ENCODE measurements at places on chromosomes 6 and 20. TPM values are rescaled to one million over a fixed set of nuclear protein-coding genes. Genes with fewer than 3 reads are reported as not detected.

UFL1 gene
- total RNA-seq = 28.6 TPM

PFDN4 gene
- 31.1 TPM for total RNA-seq

RAB22A gene
- total RNA-seq = 8.3 TPM

MMUT gene
- total RNA-seq = 11.1 TPM

- no peak for DNase-seq
These were observed 12.1 kb downstream of the PTCHD4 start for GRCh38 chr6:48098923-48099322.

GRCh38 chr6:158131926-158132325 is 36.1 kb downstream of the SERAC1 start:
- peak; percentile 16 for DNase-seq

DNA sequence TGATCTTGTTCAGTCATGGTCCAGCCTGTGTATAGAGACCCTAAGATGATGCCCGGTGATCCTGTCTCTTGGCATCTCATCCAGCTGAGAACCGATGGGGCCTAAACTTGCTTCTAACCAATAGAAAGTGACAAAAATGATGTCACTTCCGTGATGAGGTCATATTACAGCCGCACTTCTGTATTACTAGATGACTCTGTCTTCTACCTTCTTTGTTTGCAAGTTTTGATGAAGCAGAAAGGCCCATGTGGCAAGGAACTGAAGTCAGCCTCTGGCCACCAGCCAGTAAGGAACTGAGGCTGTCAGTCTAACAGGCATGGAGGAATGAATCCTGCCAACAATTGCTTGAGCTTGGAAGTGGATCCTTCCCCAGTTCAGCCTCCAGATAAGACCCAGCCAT is 32.8 kb upstream of the HLA-C start:
- no peak for DNase-seq

DNA sequence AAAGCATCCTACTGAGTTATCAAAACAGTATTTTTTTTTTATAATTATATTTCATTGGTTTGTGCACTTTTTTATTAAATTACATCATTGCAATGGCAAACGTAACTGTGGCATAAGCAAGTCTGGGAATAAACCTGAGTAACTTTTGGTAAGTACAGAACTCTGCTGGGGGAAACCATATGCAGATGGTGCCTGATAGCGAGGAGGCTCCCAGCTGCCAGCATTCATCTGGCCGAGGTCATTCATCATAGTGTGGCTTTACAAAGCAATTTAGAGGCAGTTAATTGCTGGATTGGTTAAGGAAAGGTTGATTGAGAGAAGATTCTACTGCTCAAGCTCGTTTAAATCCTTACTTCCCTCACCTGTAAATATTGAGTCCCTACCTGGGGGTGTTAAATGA is 52.6 kb downstream of the HECA start:
- DNase-seq = no peak

DNA sequence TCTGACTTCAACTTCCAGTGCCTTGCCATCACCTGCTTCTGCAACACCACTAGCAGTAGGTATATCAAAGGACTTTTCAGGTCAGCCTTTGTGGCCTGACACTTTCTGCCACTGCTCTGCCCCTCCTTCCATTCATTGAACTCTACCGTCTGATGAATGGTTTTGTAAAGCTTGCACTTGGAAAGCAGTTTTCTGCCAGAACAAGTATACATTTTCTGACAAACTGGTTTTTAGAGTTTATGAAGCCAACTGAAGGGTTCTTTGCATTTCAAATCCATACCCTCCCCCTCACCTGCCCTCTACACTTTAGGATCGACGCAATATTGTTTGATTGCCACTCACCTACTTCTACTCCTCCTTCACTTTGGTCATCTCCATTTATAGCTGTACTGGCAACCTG is 603.1 kb downstream of the HACE1 start:
- no peak for DNase-seq

DNA sequence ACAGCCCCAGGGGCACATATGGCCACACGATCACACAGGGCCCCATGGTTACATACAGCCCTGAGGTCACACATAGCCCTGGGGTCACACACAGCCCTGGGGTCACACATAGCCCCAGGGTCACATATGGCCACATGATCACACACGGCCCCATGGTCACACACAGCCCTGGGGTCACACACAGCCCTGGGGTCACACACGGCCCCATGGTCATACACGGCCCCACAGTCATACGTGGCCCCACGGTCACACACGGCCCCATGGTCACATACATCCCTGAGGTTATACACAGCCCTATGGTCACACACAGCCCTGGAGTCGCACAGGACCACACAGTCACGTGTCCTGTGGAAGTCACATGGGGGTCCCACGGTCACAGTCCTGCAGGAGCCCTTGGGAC is 120.1 kb downstream of the AGPAT4 start:
- no peak for DNase-seq

DNA sequence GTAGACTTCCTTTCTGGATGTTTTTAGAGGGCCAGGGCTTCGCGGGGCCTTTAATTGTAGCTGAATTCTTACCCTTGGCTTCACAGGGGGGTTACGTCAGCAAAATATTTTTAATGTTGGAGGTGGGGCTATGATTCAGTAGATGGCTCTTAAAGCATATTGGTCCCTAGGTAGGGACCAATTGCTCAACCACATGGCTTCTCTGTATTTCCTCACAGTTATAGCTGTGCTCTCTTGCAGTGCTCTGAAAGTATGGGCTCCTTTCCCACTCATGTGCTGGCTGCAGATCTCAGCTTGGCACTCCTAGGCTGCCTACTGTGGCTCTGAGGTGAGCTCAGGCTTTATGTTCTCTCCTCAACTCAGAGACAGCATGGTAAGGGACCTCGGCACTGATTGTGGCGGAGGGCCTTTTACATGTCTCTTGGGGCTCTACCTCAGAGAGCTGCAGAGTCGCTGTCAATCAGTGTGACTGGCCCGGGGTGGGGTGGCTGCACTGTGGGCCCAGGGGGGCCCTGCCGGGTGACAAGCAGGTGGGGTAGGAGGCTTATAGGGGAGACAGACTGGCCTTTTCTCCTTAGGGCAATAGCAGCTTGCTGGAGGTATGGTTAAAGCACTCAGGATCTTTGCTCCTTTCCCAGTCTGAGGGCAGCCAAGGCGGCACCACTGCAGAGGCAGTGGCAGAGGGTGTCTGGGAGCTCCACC is 318.0 kb downstream of the DOK5 start:
- no peak for DNase-seq

DNA sequence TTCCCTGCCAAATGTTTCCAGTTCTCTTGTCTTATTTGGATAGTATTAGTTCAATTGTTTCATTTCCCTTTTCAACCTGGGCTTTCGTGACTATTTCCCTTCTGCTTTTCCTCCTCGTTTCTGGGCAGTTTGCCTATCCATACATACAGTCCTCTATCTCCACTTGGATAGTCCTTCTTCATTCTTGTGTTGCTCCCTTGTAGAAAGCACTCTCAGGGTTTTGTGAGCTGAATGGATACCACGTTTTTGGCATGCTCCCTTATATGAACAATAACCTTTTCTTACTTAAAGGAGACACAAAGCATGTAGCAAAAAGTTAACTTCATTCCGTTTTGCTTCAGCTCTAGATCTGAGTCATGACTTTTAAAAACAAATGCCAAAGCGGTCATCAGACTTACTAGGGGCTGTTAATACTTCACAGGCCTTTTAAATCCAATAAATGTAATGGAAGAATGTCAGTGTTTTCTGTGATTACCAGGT is 16.6 kb downstream of the CRYBG1 start:
- no peak for DNase-seq

DNA sequence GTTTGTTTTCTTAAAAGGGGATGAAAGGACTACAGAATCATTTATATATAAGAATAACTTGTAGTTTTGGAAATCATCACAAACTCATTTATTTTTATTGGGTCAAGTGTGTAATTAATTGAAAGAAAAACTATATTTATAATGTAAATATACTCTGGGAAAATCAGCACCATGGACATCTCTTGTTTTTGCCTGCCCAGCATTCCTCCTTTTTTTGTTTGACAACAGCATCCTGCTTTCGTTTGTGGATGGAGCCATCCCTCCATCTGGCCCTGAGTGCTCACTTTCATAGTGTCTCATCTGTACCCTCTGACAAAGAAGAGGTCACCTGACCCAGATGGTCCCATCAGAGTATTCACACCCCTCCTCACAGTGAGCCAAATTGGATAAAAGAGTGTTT is 308.2 kb upstream of the HTR1E start:
- no peak for DNase-seq

GRCh38 chr20:62043131-62043914 is 22.4 kb downstream of the TAF4 start:
- DNase-seq = no peak

DNA sequence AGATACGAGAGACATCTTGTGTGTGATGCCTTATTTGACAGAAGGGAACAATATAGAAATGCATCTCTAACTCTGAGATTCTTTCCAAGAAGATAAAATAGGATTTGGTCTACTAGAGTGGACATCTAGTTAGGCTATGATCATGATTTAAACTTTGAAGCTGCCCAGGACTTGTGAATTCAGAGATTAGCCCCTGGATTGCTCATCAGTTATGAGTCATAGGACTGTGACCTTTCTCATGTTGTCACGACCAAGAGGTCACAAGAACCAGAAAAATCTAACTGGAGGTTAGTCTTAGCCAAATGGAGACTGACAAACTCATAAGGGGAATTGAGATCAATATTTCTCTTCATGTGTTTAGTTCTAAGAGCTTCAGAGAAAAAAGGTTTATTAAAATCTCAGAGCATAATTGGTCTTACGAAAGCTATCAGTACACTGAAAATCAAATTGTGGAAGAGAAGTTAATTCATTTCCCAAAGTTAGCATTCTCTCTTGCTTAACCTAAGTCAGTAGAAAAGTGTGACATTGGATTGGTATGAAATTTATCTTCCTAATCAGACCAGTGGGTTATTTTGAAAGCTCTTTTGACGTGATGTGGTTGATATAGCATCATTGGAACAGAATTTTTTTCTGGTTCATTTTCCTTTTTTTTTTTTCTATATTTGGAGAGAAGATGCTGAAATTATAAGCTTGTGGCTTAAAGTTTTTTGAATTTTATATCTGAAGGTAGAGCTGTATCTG is 245.7 kb downstream of the RNF144B start:
- no peak for DNase-seq

- no peak for DNase-seq
These were observed 28.3 kb upstream of the PDYN start for GRCh38 chr20:2022163-2022562.

- DNase-seq = no peak
These were observed 133.8 kb downstream of the LRRC1 start for GRCh38 chr6:53928641-53929040.

- DNase-seq = no peak
These were observed 169.9 kb downstream of the BCAS1 start for GRCh38 chr20:53900380-53900999.

DNA sequence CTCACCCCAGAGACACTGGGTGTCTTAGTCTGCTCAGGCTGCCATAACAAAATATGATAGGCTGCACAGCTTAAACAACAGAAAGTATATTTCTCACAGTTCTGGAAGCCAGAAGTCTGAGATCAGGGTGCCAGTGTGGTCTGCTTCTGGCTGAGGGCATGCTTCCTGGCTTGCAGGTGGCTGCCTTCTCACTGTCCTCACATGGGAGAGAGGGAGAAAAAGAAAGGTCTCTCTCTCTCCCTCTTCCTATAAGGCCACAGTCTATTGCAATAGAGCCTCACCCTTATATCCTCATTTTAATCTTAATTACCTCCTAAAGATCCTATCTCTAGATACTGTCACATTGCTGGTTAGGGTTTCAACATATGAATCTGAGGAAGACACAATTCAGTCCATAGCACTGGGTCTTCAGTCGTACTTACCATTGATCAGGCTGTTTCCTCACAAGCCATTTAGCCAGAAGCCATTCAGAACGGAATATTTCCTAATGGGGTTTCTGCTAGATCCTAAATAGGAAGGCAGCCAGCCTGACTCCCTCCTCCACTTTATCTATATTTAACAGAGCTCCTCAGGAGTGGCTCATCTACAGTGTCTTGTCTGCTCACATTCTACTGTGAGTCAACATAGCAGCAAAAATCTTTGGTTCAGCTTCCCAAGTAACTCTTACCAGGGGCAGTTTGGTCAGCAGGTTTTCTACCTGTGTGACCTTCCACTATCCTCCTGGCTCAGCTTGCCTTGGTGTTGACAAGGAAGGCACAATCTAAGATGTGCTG is 42.2 kb downstream of the CD164 start:
- no peak for DNase-seq

DNA sequence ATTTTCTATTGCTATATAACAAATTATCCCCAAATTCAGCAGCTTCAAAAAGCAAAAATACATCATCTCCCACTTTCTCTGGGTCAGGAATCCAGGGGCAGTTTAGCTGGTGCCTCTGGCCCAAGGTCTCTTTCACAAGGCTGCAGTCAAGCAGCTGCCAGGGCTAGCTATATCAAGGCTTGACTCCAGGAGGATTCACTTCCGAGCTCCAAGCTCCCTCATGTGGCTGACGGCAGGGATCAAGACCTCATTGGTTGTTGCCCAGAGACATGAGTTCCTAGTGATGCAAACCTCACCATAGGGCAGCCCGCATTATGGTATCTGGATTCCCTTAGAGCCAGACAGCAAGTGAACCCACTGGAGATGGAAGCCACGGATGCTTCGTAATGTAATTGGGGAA is 1.3 kb upstream of the VNN1 start:
- no peak for DNase-seq

GRCh38 chr6:223136-223535 is 69.2 kb upstream of the DUSP22 start:
- peak; percentile 34 for DNase-seq

DNA sequence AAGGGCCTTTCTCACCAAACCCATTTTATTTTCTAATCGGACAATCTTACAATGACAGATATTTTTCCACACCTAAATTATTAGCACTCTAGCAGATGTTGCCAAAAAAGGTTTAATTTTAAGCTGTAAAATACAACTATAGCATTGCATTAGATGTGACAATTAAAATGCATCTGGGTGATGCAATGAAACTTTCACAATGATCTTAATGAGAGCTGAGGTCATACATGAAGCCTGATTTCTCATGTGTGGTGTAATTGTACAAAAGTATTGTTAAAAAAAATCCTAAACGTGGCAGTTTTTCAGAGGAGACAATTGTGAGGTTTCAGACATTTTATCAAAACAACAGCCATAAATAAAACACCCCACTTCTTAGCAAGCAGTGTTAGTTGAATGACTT is 606.0 kb downstream of the HDGFL1 start:
- no peak for DNase-seq

- DNase-seq = no peak
These were observed 13.4 kb downstream of the GNL1 start for GRCh38 chr6:30542915-30543314.

DNA sequence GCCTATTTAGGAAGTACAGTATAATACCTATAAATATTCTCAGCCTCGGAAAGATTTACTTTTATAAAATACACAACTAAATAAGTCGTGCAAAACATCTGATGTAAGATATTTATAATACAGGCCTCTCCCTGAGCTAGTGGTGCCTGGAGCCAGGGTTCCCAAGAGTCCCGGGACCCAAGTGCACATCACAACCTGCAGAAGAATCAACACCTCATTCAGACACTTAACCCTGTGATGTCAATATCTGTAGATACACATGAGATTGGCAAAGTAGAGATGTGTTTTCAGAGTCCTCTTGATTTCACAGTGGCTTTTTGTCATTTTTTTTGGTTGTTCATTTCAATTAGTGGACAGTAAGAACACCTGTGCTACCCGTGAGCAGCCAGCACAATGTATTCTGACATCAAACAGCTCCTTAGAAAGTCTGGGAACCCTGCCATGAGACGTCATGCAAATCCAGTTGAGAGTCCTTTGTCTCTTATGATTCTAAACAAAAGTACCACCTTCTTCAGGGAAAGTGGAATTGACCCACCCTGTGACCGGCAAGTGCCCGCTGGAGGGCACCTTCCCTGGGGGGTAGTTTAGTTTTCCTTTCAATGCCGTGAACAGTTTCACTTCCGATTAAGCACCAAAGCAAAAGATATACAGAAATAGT is 101.6 kb downstream of the DACT2 start:
- no peak for DNase-seq

GRCh38 chr6:135291288-135292076 is 110.4 kb downstream of the MYB start:
- no peak for DNase-seq

Measured in activated CD8-positive, alpha-beta T cell treated with anti-CD3 and anti-CD28 coated beads for 36 hours (primary cell).